ENCODE measurements at places on chromosomes 5 and 9.

GRCh38 chr5:152404494-152404893 is 585 bp downstream of the NMUR2 start:
- DNase-seq: no peak

GRCh38 chr9:85392260-85392659 is 349.5 kb downstream of the AGTPBP1 start:
- DNase-seq: no peak

GRCh38 chr9:15357050-15357653 is 50.1 kb upstream of the TTC39B start:
- peak; percentile 65 for DNase-seq

GRCh38 chr9:133763272-133764183 is 25.4 kb upstream of the SARDH start:
- no peak for DNase-seq

GRCh38 chr9:37917801-37918664 is 14.1 kb upstream of the SLC25A51 start:
- DNase-seq: no peak

- peak; percentile 59 for DNase-seq
Measured at GRCh38 chr9:133184971-133185370, 21.3 kb upstream of the GBGT1 start.

DNA sequence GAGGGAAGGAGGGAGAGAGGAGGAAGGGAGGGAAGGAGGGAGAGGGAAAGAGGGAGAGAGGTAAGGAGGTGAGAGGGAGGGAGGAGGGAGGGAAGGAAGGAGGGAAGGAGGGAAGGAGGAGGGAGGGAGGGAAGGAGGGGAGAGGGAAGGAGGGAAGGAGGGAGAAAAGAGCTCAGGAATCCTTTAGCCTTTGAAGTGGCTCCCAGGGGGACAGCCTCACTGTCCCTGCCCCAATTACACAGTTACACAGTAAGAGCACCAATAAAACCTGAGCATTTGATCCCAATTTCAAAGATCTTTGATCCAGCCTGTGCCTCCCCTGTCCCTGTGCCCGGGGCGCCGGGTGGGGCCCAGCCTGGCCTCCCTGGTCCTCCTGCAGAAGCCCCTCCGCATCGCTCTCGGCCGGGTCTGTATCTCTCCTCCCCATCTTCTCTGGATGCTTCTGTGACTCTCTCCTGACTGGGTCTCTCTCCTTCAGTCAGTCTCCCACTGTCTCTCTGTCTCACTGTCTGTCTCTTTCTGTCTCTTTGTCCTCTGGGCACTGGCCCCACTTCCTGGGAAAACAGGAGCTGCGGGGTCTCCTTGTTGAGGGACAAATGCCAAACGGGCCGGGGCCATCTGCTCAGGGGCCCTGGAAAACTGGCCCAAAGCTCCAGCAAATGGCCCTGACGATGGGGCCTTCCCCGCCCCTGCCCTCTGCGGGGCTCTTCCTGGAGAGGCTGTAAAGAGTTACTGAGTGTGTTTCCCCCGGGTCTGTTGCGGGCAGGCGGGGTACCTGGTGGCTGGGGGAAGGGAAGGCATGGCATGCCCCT is 54.2 kb upstream of the EGFL7 start:
- no peak for DNase-seq
